ENCODE measurements at places on chromosomes 7 and 10. TPM values are rescaled to one million over a fixed set of nuclear protein-coding genes. Genes with fewer than 3 reads are reported as not detected.

The KAZALD1 gene
- total RNA-seq, result 8.2 TPM

- peak; percentile 83 for DNase-seq
These were observed 57.5 kb downstream of the UNCX start for GRCh38 chr7:1290026-1290678.

The ZRANB1 gene
- 13.6 TPM for total RNA-seq

The RNF32 gene
- total RNA-seq, result 3.5 TPM

The MET gene
- 106 TPM for total RNA-seq

The AKR1C3 gene
- total RNA-seq, result 116 TPM

Data from lung (tissue), 17 donors.